ENCODE measurements at places on chromosomes 5 and 9.

DNA sequence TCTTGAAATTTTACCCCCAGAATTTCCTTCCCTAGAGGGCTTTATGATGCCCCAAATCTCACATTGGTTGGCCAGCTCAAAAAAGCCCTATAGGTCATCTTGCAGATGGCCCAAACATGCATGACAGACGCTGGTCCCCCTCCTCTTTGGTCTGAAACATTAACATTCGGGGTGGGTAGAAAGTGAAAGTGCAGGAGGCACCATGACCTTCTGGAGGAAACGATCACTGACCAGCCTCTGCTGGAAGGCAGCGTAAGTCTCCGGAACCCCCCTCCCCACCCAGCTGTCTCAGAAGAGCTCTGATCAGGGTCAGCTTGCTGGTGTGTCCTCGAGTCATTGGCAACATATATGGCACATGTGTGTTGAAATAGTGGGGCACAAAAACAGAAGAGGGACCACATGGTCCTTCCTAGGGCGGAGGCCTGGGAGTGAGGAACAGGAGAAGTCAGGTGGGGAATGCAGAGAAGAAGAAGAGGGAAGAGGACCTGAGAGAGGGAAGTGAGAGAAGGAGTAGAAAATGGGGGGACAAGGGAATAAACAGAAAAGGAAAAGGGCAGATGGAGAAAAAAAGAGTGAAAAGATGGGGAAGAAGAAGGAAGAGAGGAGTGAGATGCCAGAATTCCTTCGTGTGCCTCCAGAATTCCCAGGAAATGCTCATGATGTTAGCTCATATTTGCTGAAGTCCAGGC, 46.2 kb downstream of the IL31RA start:
- no peak for DNase-seq

- DNase-seq, result no peak
These were observed 305.9 kb upstream of the IRX4 start for GRCh38 chr5:2188661-2189060.

- DNase-seq, result no peak
These were observed 1.9 kb upstream of the PURA start for GRCh38 chr5:140111859-140112551.

DNA sequence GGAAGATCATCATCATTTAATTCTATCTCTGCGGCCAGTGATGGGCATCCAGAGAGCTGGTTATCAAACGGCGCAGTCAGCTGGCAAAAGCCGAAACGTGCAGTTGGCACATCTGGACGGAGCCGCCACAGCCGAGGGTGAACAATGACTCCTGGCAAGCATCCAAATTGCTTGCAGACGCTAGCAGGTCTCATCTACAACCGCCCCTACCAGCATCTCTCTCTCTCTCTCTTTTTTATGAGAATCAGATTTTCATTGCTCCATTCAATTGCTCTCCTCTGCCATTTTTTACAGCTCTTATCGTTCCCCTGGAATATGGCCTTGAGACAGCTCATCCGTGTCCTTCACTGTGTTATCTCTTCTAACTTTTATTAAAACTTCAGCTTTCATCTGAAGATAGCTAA, 165.2 kb downstream of the MAPKAP1 start:
- no peak for DNase-seq

GRCh38 chr5:172564883-172565282, 76.2 kb upstream of the NEURL1B start:
- no peak for DNase-seq

GRCh38 chr5:109935833-109936490, 246.2 kb downstream of the MAN2A1 start:
- DNase-seq, result no peak

GRCh38 chr5:150662731-150663516, 1.9 kb downstream of the MYOZ3 start:
- no peak for DNase-seq
